Dermis lymphatic vessel endothelial cell (primary cell): ENCODE measurements at places on chromosomes 2 and 18. TPM values are rescaled to one million over a fixed set of nuclear protein-coding genes. Genes with fewer than 3 reads are reported as not detected.

SIX3 gene
- not detected in 2 replicates for total RNA-seq

SH3YL1 gene
- 12.1 and 19.9 TPM in 2 replicates for total RNA-seq

LDLRAD4 gene
- total RNA-seq: 13.4 and 28.6 TPM in 2 replicates

CD8A gene
- total RNA-seq: not detected in 2 replicates

GRB14 gene
- total RNA-seq: 0.33 and 0.34 TPM in 2 replicates

SERPINB2 gene
- not detected in 2 replicates for total RNA-seq
